NCI-H1105 treated with DMSO at 0.1 percent for 48 hours (cell line): ENCODE measurements at places on chromosomes 2 and 18.

GRCh38 chr18:10462597-10462996 is 8.2 kb downstream of the APCDD1 start:
- no peak for DNase-seq

DNA sequence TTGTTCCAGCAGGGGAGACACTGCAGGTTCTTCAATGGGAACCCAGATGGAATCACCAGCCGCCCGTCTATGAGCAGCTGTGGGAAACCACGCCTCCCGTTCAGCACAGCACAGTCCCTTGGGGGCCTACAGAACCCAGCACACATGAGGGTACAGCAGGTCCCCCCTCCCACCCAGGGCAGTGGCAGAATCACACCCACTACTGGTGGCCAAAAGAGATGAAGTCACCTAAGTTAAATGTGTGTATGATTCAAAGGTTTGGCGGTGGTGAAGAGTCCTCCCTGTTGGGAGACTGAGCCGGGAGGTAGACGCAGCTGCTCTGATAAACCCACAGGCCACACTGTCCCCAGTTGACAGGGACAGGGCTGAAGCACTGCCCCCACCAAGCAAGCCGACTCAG is 44.3 kb downstream of the L3MBTL4 start:
- peak; percentile 40 for DNase-seq

DNA sequence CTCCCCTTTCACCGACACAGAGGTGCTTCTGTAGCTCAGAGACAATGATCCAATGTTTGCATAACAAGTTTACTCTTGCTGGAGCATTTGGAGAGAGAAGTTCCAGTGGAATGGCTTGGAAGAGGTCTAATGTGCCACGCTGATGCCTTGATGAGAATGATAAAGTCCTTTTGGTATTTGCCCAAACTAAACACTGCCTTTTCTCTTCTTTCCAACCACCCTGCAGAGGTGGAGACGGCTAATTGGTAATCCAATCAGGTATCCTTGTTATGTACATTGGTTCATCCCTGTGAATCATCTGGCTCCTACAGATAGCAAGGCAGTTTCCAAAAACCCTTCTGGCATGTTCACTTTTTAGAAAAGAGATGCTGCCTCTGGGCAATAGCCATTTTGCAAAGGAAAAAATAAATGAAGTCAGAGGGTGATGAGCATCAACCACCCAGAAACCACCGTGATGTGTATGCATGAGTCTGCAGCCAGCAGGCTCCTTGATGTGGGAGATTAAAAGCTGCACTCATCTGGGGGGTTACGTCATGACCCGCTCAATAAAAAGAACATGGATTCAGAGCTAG is 40.6 kb downstream of the KIAA2012 start:
- DNase-seq: peak; percentile 6

- no peak for DNase-seq
Observed at GRCh38 chr2:187224989-187225388, 223.1 kb downstream of the CALCRL start.

- no peak for DNase-seq
Observed at GRCh38 chr2:229582151-229582550, 132.2 kb downstream of the DNER start.

DNA sequence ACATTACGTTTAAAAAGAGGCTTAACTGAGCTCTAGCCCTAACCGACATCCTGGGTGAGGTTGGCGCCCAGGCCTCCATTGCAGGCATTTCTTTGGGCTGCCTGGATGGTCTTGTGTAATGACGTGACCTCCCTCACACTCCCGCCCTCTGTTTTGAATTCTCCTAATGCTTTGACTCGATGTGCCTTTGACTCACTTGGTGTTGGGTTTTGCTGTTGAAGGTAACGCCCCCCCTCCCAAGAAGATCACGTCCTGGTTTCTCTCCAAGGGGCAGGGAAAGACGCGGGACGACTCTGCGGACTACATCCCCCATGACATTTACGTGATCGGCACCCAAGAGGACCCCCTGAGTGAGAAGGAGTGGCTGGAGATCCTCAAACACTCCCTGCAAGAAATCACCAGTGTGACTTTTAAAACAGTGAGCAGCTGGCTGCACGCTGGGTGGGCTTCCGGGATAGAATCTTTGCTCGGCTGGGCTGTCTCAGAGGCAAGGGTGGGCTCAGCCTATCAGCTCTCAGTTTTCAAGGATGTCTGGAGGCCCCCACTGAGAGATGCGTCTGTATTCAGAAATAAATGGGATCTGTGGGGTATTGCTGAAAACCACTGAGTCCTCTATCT is 87.9 kb upstream of the ATG16L1 start:
- no peak for DNase-seq

DNA sequence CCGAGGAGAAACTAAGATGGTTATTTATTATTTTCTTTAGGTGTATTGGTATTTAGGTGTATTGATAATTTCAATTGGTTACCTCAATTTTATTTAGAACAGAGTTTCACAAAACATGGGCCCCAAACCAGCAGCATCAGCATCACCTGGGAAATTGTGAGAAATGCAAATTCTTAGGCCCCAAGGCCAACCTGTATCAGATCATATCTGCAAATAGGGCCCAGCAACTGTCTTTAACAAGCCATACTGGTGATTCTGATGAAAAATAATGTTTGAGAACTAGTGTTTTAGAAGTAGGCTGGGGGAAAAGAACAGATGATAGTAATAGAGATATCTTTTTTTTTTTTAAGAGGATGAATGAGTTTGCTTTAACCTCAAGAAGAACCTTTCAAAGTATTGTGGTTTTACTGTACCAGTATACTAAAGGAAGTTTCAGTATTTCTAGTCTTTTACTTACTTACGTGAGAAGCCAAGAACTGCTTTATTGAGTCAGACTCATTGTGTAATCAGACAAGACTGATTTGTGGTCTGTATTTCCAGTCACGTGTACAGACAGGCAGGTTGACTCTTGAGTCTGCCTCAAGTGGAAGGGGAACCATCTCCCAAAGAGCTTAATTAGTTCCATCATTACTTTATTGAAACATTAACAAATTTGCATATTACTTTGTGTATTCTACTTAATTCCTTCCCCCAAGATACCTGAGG is 60.4 kb upstream of the GAREM1 start:
- peak; percentile 91 for DNase-seq

- peak; percentile 82 for DNase-seq
Observed at GRCh38 chr18:24397131-24397693, 412 bp downstream of the OSBPL1A start.

DNA sequence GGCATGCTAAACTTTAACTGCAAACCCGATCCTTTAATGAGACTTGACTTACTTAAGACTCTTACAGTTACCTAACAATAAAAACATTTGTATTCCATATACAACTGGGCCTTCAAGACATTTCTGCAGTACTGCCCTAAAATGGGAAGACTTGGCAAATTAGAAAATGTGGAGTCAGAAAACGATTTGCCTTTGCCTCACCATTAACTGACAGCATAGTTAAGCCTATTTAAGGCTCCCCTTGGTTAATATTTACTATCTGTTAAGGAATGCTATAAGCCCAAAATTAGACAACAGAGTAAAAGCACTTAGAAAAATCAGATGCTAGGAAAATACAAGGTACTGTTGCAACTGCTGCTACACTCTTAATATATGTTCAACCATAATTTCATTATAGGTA is 18.7 kb downstream of the TYW5 start:
- no peak for DNase-seq

- DNase-seq: no peak
Observed at GRCh38 chr2:66697366-66697765, 262.4 kb downstream of the MEIS1 start.

GRCh38 chr2:101032084-101032776 is 30.1 kb downstream of the RPL31 start:
- DNase-seq: no peak

DNA sequence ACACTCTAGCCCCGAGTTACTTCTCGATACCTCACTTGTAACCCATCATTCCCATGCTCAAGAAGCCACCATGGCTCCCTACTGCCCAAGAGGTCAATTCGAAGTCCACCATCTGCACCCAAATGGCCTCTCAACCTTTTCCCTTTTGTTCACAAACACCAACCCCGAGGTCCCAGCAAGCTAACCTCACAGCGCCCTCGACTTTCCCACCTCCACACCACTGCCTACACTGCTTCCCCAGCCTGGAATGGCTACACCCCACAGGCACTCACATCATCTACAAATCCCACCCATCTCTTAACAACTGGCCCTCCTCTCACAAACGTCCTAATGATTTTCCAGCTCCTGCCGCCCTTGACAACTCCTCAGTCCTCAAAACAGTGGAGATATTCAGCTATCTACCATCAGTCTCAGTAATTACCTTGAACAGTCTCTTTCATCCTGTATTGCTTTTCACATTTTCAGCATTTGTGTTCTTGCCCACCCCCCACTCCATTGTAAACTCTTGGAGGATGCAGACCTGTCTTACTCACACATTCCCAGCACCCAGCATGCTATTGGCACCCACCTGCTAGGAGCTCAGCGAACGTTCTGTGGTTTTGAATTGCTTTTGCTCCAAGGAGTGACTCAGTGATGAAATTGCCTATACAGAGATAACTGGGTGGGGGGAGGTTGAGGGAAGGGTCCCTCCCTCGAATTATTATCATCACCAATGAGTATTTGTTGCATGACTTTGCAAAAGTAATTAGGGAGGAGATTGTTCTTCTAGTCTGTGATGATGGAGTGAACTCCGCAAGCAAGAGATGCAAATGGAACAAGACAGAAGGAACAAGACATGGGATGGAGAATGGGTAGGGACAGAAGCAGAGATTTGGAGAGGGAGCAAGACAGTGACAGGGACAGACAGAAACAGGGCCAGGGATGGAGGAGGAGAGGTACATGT is 106.8 kb downstream of the CYP26B1 start:
- DNase-seq: no peak

- DNase-seq: no peak
Observed at GRCh38 chr2:27249891-27250651, 12.8 kb downstream of the SLC30A3 start.

GRCh38 chr18:21820033-21820810 is 79.6 kb downstream of the MIB1 start:
- DNase-seq: peak; percentile 21

DNA sequence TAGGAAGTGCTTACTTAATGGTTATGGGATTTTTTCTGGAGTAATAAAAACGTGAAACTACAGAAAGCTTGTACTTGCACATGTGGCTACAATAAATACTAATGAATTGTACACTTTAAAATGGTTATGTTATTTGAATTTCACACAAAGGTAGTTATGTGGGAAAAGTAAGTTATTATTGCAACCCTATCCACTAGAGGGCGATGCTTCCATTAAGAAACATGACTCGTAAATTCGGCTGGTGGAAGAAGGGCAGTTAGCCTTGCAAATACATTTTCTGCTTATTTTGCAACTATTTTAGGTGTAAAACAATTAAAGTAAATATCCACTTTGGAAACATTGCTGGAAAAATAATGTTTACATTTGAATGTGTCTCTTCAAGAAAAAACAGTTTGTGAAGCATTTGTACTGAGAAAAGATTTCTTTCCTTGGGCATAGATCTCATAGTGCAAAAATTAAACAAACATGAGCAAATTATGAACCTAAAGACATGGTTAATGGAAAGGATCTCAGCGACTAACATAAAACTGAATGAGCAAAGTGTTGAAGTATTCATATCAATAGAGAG is 68.1 kb upstream of the CSRNP3 start:
- DNase-seq: peak; percentile 79

- peak; percentile 32 for DNase-seq
Observed at GRCh38 chr2:84906108-84906899, 848 bp downstream of the TMSB10 start.

GRCh38 chr2:205495819-205496218 is 186.5 kb upstream of the NRP2 start:
- no peak for DNase-seq

DNA sequence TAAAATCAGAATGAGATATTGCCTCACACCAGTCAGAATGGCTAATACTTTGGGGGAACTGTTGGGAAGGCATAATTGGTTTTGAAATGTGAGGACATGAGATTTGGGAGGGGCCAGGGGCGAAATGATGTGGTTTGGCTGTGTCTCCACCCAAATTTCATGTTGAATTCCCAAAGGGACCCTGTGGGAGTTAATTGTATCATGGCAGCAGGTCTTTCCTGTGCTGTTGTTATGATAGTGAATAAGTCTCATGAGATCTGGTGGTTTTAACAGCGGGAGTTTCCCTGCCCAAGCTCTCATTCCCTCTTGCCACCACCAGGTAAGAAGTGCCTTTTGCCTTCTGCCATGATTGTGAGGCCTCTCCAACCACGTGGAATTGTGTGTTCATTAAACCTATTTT is 59.6 kb downstream of the CSRNP3 start:
- no peak for DNase-seq

DNA sequence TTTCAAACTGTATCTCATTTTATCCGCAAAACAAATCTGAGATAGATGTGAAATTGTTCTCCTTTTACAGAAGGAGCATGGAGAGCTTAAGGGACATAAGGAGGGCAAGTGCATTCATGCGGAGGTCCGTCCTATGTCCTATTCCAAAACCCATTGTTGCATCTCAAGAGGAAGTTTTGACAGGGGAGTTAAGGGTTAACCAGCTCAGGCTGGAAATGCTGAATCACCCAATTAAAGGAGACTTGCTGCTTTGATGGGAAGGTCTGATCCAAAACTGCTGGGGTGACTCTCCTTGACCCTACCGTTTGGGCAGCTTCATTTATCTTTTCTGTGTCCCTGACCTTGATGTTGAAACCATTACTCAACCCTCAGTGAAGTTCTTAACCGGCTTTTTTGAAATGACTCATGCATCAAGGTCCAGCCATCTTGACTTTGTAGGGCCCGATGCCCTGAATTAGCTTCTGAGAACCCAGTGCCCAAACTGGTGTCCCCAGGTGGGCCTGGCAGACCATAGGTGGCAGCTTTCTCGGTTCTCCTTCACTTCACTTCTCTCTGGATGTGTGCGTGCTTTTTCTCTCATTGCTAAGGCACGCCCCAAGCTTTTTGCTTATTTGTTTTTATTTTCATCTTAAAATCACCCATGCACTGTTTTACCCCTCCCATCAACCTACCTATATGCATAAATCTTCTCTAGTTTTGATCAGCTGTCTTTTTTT is 15.9 kb upstream of the TXNDC2 start:
- no peak for DNase-seq

DNA sequence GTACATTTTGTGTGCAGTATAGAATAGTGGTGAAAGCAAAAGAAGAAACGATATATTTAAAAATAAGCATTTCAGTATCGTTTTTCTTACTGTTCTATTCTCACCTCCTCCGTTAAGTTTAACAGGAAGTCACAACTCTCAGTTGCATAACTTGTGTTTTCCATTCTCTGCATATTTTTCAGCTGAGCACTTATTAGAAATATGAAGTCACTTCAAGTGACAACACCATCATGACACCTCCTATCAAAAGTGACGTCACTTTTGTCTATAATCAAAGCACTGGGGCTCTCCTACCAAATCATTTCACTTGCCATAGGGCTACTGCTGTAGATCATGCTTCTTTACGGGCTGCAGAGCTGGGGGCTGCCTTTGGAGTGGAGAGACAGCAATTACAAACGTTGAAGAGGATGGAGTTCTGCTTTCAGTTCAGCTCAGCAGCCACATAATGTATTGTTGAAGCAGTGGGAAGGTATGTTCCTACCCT is 36.3 kb downstream of the STAT4 start:
- DNase-seq: no peak

GRCh38 chr18:48962252-48962993 is 11.7 kb upstream of the SMAD7 start:
- no peak for DNase-seq

GRCh38 chr2:217360781-217361482 is 501.1 kb upstream of the TNP1 start:
- DNase-seq: no peak

- no peak for DNase-seq
Observed at GRCh38 chr2:201007584-201007998, 44.1 kb upstream of the ORC2 start.

- peak; percentile 14 for DNase-seq
Observed at GRCh38 chr2:198186257-198186656, 381.9 kb downstream of the PLCL1 start.
